Stimulated activated CD4-positive, alpha-beta T cell treated with anti-CD3 and anti-CD28 coated beads, Interleukin-1b, Interleukin-23, amount 100 ng/mL, for 48 hours (primary cell): ENCODE measurements at places on chromosomes 16 and 17.
A peak's percentile ranks its signal among the peaks of the same experiment; 100 is the strongest.

DNA sequence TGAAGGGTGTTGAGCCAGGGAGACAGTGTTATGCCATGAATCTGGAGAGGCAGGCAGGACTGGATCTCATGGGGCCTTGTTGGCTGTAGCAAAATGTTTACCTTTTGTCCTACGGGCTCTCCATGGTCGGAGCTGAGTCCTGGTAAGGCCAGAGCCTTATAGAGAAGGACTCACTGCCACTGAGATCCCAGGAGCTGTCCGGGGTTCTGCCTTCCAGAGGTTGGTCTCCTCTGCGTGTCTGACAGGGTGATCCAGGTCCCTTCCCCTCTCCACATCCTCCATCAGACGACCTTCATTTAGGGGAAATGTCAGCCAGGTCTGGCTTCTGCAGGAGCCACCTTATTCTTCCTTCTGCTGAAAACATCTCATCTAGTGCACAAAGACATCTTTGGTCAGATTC lies 285.2 kb upstream of the N4BP1 start:
- no peak for DNase-seq

DNA sequence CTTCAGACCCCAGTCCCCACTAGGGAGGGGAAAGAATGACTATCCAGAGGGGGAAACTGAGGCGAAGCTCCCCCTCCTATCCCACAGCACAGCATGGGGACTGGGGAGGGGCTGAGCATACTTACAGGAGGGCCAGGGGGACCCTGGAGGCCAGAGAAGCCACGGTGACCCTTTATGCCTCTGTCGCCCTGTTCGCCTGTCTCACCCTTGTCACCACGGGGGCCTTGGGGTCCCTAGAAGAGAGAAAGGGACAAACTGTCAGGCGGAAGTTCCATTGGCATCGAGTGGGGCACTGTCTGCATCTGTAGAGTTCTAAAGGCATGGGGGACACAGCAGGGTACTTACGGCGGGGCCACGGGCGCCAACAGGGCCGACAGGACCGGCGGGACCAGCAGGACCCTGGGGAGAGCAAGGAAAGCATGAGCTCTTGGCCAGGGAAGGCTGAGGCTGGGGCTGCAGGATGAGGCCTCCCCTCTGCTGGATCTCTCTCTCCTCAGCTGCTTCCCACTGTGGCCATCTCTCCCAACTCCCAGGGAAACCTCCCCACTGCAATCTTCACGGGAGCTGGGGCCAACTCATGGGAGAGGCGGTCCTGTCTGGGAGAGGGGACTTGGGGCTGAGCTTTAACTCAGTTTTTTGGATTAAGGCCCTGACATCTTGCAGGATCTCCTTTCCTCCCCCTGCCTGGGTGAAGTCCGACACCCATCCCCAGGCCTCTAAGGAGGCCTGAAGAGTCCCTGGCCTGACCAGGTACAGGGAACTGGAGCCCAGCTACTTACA lies 13.5 kb downstream of the COL1A1 start:
- DNase-seq = no peak

DNA sequence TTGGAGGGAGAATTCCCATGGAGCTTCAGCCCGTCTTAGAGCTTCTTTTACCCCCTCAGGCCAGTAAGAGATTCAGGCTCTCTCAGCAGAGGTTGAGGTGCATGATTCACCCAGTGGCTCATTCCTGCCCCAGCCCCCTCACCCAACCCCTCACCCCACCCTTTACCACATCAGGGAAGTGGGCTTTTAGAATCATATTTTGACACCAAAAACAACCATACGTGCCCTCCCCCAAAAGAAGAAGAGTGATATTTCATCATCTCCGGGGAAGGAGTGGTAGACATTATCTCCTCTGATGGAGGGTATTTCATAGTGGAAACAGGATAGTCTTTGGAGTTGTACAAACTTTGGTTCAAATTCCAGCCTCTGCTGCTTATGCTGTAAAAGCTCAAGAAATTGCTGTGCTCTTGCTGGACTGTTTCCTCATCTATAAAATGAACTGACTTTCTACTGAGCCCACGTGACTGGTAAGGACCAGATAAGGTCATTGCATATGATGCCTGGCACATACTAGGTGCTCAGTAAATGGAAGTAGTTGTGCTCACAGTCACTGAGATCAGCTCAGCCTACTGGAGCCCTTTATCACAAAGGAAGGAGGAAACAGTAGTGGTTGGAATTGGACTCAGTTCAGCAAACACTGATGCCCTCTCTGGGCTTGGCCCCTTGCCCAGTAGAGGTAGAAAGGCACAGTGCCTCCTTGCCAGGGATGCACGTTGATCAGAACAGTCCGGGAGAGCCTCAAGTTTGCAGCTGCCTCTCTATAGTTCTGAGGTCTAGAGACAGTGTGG lies 18.3 kb upstream of the CCL5 start:
- DNase-seq = peak; percentile 49

DNA sequence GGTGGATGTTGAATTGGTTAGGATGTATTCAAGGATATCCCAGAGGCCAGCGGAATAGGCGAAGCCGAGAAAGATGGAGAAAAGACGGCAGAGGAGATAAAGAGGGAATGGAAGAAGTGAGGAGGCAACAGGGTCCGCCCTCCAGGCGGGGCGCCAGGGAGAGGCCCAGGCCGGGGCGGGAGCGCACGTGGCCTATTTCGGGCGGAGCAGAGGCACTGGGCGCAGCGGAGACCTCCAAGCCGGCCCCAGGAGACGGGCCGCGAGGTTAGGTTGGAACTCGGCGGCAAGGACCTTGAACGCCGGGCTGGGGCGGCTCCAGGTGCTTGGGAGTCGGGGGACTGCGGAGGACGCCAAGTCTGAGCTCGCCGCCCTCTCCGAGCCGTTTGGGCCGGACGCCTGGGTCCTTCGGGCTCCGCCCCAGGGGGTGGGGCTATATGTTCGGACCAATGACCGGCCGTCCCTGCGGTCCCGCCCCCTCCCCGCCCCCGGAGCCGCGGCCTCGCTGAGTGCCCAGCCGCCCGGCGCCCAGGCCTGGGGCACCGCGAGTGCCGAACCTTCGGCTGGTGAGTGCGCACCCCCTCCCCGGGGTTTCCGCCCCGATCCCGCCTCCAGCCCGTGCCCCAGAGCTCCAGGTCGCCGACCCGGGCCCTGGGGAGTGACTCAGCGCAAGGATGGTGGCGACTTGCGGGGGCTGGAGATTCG lies at the start of gene ZNF771:
Gene ZNF771 (plus strand): TSS at position 505 of the 702 bp plus-strand sequence. CDS start 448 bp downstream, outside the sequence.
- DNase-seq = peak; percentile 91

DNA sequence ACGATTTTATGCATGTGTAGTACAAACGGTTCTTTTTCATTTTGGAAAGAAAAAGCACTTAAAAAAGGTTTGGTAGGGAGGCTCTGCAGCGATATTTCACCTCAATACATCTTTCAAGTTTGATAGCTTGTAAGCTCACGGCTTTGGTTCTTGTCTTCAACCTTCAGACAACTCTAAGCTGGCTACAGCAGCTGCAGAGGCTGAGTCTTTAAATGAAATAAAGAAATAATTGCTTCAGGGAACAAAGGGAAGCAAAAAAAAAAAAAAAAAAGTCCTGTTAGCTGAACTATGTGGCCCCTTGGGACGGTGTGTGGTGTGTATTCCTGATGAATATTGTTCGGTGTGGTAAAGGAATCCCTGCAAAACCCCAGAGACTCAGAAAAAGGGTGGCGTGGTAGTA lies 265.1 kb downstream of the NTN1 start:
- DNase-seq = no peak

- no peak for DNase-seq
Observed at GRCh38 chr16:65125871-65126270, 4.0 kb upstream of the CDH11 start.

GRCh38 chr17:81635973-81636504 lies 873 bp downstream of the NPLOC4 start:
- DNase-seq = no peak

- no peak for DNase-seq
Observed at GRCh38 chr16:78762222-78762621, 662.8 kb downstream of the WWOX start.

DNA sequence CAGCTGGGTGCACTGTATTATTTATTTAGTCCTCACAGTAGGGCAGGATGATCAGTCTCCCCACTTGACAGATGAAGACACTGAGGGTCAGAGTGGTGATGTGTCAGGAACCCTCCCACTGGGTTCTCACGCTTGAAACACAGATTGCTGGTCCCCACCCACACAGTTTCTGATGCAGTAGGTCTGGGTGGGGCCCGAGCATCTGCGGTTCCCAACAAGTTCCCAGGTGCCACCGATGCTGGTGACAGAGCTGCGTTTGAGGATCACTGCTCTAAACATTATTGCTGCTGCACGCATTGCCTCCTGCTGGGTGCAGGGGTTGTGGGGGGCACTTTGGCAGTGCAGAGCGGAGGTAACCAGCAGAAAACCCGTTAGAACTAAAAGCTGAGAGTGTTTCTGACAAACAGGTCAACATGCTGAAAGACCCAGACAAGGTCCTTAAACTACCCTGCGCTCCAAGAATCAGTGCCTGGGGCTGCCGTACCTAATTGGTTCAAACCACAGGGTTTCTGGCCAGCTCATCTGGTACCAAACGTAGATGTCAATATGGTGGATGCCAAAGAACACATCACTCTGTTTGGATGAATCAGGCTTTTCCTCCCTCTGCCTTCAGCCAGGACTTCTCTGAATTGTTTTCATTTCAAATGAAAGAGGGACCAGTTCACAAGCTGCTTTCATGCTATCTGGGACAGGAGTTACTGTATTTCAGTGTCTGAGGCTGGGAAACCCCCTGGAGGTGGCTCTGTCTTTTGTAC lies 76.0 kb downstream of the ABCC1 start:
- DNase-seq = peak; percentile 68

- no peak for DNase-seq
Observed at GRCh38 chr17:67994817-67995569, 1.3 kb downstream of the C17orf58 start.

GRCh38 chr16:75323933-75324332 lies 72.5 kb upstream of the BCAR1 start:
- DNase-seq = no peak

DNA sequence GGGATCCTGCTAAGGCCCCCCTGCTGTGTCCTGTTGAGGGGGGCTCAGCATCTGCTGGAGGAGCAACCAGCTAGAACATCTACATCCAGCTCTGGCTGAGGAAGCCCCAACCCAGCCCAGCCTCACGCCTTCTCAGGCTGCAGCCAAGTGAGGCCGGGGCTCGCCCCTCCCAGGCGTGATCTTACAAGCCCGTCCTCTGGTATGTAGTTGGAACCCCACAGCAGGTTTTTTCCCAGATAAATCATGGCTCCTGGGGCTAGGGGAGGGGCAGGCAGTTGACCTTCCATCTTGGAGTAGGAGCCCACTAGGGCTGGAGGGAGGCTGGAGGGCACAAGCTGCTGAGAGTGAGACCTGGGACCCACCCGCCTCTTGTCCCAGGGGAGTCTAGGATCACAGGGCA lies 4.7 kb downstream of the FAM83G start:
- DNase-seq = no peak

GRCh38 chr17:81888988-81889595 lies 2.3 kb downstream of the ALYREF start:
- DNase-seq = no peak

- DNase-seq = no peak
Observed at GRCh38 chr17:21463204-21463661, 87.1 kb downstream of the KCNJ12 start.
